ENCODE measurements at places on chromosomes 1 and 21.

- DNase-seq, result no peak
Observed at GRCh38 chr1:79663916-79664315, 657.4 kb upstream of the ADGRL4 start.

- no peak for DNase-seq
Observed at GRCh38 chr1:48761411-48761810, 15.3 kb downstream of the BEND5 start.

- no peak for DNase-seq
Observed at GRCh38 chr1:97904534-97904933, 16.3 kb downstream of the DPYD start.

GRCh38 chr21:15264084-15264665 is 199.4 kb upstream of the NRIP1 start:
- DNase-seq, result no peak

DNA sequence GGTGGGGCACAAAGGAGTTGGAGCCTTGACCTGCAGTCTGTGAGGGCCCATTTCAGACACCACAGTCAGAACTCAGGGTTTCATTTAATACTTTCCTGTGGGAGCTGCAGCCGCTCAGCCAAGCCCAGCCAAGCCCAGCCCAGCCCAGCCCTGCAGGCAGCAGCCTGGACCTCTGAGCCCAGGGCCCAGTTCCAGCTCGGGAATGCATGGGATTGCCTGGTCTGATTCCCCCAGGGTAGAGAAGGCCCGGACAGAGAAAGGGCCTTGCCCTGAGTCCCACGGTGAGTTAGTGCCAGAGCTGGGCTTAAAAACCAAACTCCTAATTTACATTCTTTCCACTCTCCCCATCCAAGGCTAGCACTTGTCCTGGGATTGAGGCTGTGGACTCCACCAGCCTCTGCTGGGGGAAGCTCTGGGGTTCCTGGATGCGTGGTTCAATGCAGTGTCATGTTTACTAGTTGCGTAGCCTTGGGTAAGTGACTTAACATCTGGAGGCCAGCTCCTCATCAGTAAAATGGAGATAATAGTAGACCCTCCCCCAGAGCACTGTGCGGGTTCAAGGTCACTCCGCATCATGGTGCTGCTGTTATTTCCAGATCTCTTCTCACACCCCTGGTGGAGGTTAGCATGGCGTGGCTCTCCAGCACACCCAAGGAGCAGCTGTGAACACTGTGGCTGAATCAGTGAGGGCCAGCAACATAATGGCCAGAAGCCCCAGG is 29.2 kb upstream of the PKP1 start:
- no peak for DNase-seq

All from stimulated activated CD8-positive, alpha-beta memory T cell treated with anti-CD3 and anti-CD28 coated beads, Interleukin-7, amount 100 ng/mL, for 48 hours (primary cell).